Small intestine (tissue), 16 donors: ENCODE measurements at places on chromosomes 5 and 9. TPM values are rescaled to one million over a fixed set of nuclear protein-coding genes. Genes with fewer than 3 reads are reported as not detected.
A peak's percentile ranks its signal among the peaks of the same experiment; 100 is the strongest.

DNA sequence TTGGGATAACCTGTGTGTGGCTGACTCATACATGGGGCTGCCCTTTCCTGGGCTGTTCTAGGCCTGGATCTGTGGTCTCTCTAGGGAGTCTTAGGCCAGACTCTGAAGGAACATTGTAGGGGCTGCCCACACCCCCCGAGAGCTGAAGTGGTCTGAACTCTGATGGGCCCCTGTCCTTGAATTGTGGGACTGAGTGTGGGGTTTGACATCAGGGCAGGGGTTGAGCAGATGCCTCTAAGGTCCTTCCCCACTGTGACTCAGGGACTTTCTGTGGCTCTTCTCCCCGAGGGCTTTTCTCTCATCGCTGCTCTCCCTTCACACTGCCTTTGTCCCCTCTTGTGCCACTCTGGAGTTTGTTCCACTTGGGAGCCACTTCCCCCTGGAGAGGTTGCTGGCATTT is 215.0 kb downstream of the MELK start:
- H3K27me3 ChIP-seq = peaks cover 3% of the 10 kb centered on the region
- H3K27ac ChIP-seq = no peak overlapping the region
- H3K4me1 ChIP-seq = no peaks in the 10 kb centered on the region
- H3K36me3 ChIP-seq = no peaks in the 10 kb centered on the region
- H3K4me3 ChIP-seq = no peak overlapping the region
- DNase-seq = no peak

GRCh38 chr9:85741095-85741874 is 469 bp downstream of the AGTPBP1 start:
- H3K4me3 ChIP-seq = peak overlapping the region; percentile 90
- H3K27ac ChIP-seq = peak overlapping the region; percentile 76
- H3K4me1 ChIP-seq = no peaks in the 10 kb centered on the region
- DNase-seq = peak; percentile 71

DNA sequence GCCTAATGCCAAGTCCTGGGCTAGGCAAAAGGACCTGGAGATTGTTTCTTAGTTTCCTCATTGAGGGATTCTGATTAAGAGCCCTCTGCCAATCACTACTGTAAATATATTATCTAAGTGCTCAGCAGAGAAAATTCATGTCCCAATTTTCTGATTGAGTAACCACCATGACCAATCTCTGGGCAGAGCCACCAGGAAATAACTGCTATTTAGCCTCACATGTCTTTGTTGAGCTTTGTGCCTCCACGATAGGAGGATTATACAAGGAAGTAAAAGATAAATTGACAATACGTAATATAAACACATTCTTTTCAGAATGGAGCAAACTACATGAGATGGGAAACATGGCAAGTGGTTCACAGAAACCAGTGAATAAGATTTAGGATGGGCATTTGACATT is 396.1 kb upstream of the PAPPA start:
- no peaks in the 10 kb centered on the region for H3K4me1 ChIP-seq
- DNase-seq = no peak
- no peaks in the 10 kb centered on the region for H3K27me3 ChIP-seq
- H3K27ac ChIP-seq = no peak overlapping the region

DNA sequence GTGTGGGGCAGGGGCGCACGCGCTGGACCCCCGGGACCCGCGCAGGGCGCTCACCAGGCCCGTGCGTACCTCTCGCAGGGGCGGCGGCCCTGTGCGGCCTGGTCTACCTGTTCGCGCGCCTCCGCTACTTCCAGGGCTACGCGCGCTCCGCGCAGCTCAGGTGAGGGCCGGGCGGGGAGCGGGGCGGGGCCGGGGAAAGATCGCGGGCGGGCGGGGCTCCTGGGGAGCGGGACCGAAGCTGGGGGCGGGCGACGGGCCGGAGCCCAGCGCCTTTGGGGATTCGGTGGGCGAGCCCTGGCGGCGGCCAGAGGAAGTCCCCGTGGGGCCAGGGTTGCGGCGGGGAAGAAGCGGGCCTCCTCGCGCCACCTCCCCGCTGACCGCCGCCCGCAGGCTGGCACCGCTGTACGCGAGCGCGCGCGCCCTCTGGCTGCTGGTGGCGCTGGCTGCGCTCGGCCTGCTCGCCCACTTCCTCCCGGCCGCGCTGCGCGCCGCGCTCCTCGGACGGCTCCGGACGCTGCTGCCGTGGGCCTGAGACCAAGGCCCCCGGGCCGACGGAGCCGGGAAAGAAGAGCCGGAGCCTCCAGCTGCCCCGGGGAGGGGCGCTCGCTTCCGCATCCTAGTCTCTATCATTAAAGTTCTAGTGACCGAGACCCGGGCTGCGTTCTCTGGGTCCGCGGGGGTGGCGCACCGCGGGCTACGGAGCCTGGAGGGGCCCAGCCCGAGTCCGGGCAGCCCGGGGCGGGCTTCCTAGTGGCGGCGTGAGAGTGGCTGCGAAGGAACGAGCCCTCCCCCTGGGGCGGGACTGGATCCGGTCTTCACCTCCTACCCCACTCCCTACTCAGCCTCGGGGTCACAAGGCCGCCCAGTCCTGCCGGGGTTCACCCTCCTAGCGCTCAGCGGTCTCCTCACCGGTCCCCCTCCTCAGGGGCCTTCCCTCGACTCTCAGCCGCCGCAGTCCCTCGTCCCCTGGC is 2.4 kb downstream of the LTC4S start:
- H3K27me3 ChIP-seq = no peaks in the 10 kb centered on the region
- peak; percentile 83 for DNase-seq
- peak overlapping the region; percentile 85 for H3K27ac ChIP-seq
- H3K36me3 ChIP-seq = peaks cover 63% of the 10 kb centered on the region
- H3K4me3 ChIP-seq = peak overlapping the region; percentile 62

GRCh38 chr5:175096469-175097165 is 347.4 kb downstream of the DRD1 start:
- H3K4me3 ChIP-seq = no peak overlapping the region
- DNase-seq = no peak
- H3K27ac ChIP-seq = no peak overlapping the region
- no peaks in the 10 kb centered on the region for H3K27me3 ChIP-seq
- H3K4me1 ChIP-seq = no peaks in the 10 kb centered on the region

DNA sequence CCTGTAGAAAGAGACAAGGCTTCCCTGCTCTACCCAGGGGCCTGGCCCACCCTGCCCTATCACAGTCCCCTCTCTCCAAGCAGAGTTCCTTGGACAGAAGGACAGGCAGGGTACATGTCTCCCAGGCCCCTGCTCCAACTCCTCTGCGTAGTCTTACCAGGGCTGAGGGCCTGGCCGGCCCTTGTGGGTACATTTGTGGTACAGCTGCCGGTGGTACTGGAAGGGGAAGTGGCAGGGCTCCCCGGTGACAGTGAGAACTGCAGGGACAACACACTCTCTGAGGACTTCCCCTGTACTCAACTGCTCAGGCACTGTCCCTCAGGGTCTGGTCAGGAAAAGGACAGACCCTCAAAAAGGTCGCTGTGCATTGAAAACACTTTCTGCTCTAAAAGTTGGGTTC is 3.6 kb downstream of the F12 start:
- H3K36me3 ChIP-seq = no peaks in the 10 kb centered on the region
- H3K4me1 ChIP-seq = no peaks in the 10 kb centered on the region
- H3K4me3 ChIP-seq = no peak overlapping the region
- DNase-seq = no peak

- H3K4me1 ChIP-seq = no peaks in the 10 kb centered on the region
- H3K27ac ChIP-seq = no peak overlapping the region
- no peaks in the 10 kb centered on the region for H3K36me3 ChIP-seq
- no peaks in the 10 kb centered on the region for H3K27me3 ChIP-seq
- no peak for DNase-seq
Measured at GRCh38 chr9:91856419-91856818, 93.6 kb downstream of the ROR2 start.

DNA sequence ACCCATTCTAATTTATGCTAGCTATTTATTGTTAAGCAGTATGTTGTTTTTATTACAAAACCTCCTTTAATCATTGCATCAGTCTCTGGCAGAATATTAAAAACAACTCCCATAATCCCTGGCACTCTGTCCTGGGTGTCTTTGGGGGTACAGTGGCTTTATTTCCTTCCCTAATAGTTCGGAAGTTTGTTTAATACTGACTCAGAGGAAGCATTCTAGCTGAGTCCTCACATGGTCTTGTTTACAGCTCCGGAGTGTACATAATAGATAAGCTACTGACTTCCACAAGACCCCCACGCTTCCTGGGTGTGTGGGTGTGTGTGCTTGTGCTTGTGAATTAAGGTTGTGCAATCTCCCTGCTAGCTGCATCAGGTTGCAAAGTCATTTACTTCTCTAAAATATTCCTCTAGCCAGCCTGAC is 149.8 kb upstream of the CDKN2B start:
- no peak overlapping the region for H3K4me3 ChIP-seq
- no peaks in the 10 kb centered on the region for H3K4me1 ChIP-seq
- H3K27me3 ChIP-seq = no peaks in the 10 kb centered on the region
- H3K27ac ChIP-seq = no peak overlapping the region
- DNase-seq = peak; percentile 29

DNA sequence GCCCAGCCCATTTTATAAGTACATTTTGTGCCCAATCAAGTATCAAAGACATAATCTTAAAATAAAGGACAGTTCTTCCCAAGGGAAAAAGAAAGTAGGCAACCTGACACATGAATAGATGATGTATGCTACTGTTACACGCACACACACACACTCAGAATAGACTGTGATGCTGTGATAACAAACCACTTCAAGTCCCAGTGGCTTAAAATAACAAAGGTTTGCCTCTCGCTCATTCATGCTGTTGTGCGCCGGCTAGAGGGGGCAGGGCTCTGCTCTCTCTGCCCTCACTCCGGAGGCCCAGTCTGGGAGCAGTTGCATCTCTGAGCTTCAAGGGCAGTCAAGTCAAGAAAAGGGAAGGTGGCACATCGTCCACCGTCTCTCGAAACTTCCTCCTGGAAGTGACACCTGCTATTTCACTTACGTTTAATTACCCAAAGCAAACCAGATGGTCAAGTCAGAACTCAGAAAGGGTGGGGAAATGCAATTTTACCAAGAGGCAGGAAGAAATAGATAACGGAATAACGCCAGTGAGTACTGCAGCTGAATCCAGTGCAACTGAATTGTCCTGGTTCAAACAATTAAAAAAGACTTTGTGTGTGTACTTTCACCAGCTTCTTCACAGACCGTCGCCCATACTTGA is 43.3 kb downstream of the ANKRD33B start:
- H3K36me3 ChIP-seq = no peaks in the 10 kb centered on the region
- no peak for DNase-seq
- no peak overlapping the region for H3K4me3 ChIP-seq
- H3K27ac ChIP-seq = no peak overlapping the region
- no peaks in the 10 kb centered on the region for H3K4me1 ChIP-seq

GRCh38 chr5:127536687-127537086 is 19.2 kb downstream of the PRRC1 start:
- DNase-seq = no peak
- no peak overlapping the region for H3K27ac ChIP-seq
- no peaks in the 10 kb centered on the region for H3K4me1 ChIP-seq
- H3K4me3 ChIP-seq = no peak overlapping the region
- no peaks in the 10 kb centered on the region for H3K27me3 ChIP-seq

DNA sequence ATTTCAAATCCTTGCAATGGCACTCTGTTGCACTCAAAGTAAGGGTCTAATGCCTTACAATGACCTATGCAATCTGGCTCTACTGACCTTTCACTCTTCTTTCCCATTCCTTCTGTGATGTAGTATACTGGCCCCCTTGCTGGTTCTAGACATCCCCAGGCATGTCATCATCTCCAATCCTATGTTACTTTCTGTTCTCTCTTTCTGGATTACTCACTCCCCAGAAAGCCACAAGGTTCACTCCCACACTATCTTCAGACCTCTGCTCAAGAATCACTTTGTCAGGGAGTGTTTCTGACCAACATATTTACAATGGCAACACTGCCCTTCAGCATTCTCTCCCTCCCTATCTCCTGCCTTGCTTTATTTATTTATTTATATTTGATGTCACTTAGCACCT is 802.2 kb upstream of the WWC1 start:
- no peak overlapping the region for H3K27ac ChIP-seq
- no peak for DNase-seq
- no peaks in the 10 kb centered on the region for H3K27me3 ChIP-seq
- H3K4me3 ChIP-seq = no peak overlapping the region
- H3K36me3 ChIP-seq = no peaks in the 10 kb centered on the region

- H3K4me1 ChIP-seq = peaks cover 3% of the 10 kb centered on the region
- H3K36me3 ChIP-seq = peaks cover 16% of the 10 kb centered on the region
- DNase-seq = no peak
- no peak overlapping the region for H3K27ac ChIP-seq
Measured at GRCh38 chr5:95908799-95909198, 52.9 kb downstream of the ELL2 start.

GRCh38 chr5:36743891-36744772 is 132.4 kb upstream of the NIPBL start:
- peak overlapping the region; percentile 97 for H3K27ac ChIP-seq
- no peaks in the 10 kb centered on the region for H3K27me3 ChIP-seq
- DNase-seq = peak; percentile 94

DNA sequence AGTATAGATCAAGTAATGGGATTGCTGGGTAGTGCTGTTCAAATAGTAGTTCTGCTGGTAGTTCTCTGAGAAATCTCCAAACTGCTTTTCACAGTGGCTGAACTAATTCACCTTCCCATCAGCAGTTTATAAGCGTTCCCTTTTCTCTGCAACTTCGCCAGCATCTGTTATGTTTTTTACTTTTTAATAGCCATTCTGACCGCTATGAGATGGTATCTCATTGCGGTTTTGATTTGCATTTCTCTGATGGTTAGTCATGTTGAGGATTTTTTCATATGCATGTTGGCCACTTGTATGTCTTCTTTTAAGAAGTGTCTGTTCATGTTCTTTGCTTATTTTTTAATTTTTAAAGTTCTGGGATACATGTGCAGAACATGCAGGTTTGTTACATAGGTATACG is 279.2 kb upstream of the NREP start:
- no peak overlapping the region for H3K4me3 ChIP-seq
- DNase-seq = no peak
- no peaks in the 10 kb centered on the region for H3K4me1 ChIP-seq
- H3K27ac ChIP-seq = no peak overlapping the region
- H3K27me3 ChIP-seq = no peaks in the 10 kb centered on the region
- no peaks in the 10 kb centered on the region for H3K36me3 ChIP-seq

GRCh38 chr9:73076970-73077369 is 74.7 kb upstream of the ANXA1 start:
- H3K4me1 ChIP-seq = no peaks in the 10 kb centered on the region
- no peak for DNase-seq
- H3K36me3 ChIP-seq = no peaks in the 10 kb centered on the region

- H3K36me3 ChIP-seq = peaks cover 5% of the 10 kb centered on the region
- H3K4me1 ChIP-seq = peaks cover 4% of the 10 kb centered on the region
- no peak for DNase-seq
- no peak overlapping the region for H3K4me3 ChIP-seq
- H3K27me3 ChIP-seq = no peaks in the 10 kb centered on the region
Measured at GRCh38 chr9:132404228-132404881, 2.3 kb downstream of the TTF1 start.

- no peak overlapping the region for H3K27ac ChIP-seq
- H3K4me3 ChIP-seq = no peak overlapping the region
- DNase-seq = no peak
Measured at GRCh38 chr9:133304158-133304470, 29.1 kb upstream of the ABO start.

Gene PLAC8L1
- polyA plus RNA-seq = 0.33 TPM

Gene WDR70
- 13.9 TPM for polyA plus RNA-seq

Gene NUTM2F
- polyA plus RNA-seq = not detected

Gene LECT2
- polyA plus RNA-seq = not detected

Gene TCF7
- polyA plus RNA-seq = 11.4 TPM

Gene GPBP1
- 93.5 TPM for polyA plus RNA-seq

Gene KCNIP1
- polyA plus RNA-seq = 0.21 TPM

Gene GABRB2
- 1.1 TPM for polyA plus RNA-seq

Gene SPATA31C1
- polyA plus RNA-seq = not detected

Gene INSL6
- not detected for polyA plus RNA-seq

Gene NKD2
- 0.22 TPM for polyA plus RNA-seq

Gene MRNIP
- 11.7 TPM for polyA plus RNA-seq
